Effector memory CD8-positive, alpha-beta T cell (primary cell): ENCODE measurements at places on chromosomes 2 and 18.

DNA sequence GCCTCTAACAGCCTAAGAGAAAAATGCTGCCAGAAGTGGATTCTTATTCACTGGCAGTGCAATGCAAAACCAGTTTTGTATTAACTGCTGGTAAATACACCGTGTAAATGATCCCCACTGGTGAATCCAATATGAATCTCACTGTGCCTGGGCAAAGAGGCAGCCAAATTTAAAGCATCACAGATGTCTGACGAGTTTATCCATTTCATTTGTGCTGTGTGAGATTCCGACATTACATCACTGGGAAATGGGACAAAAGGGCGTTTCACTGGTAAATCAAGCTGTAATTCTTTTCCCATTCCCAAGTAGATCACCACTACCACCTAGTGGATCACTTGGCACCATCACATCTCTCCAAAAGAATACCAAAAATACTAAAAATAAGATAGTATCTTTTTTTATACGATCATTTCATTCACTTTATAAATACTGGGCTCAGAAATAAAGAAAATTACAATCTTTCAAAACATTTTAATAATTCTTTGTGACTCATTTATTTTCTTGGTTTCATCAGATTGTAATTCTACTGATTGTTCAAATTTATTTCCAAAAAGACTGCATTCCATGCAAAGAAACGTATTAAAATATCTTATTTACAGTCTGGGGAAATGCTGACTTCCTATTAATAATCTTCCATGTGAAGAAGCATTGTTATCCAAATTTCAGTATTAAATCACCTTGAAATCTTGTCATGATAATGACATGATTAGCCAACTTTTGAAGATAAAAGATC is 125.6 kb downstream of the GRB14 start:
- no peaks in the 10 kb centered on the region for H3K4me1 ChIP-seq
- H3K27ac ChIP-seq: no peak overlapping the region
- no peak for DNase-seq

GRCh38 chr2:42493468-42494354 is at the start of gene KCNG3:
Gene KCNG3, minus strand, starts transcription at chr2:42493982. Its CDS starts 481 bp downstream, at chr2:42493501.
- H3K27ac ChIP-seq: peak within 1 kb of the TSS; percentile 85
- H3K4me3 ChIP-seq: peak within 1 kb of the TSS; percentile 86
- peaks cover 4% of the 10 kb centered on the region for H3K4me1 ChIP-seq
- H3K27me3 ChIP-seq: peaks cover 11% of the 10 kb centered on the region
- peak; percentile 35 for DNase-seq
- peaks cover 4% of the 10 kb centered on the region for H3K36me3 ChIP-seq

GRCh38 chr18:55634545-55634944 is 46.6 kb upstream of the TCF4 start:
- no peaks in the 10 kb centered on the region for H3K4me1 ChIP-seq
- H3K27ac ChIP-seq: no peak overlapping the region
- no peaks in the 10 kb centered on the region for H3K36me3 ChIP-seq
- H3K4me3 ChIP-seq: no peak overlapping the region

- no peak overlapping the region for H3K27ac ChIP-seq
- no peaks in the 10 kb centered on the region for H3K4me1 ChIP-seq
- no peak overlapping the region for H3K4me3 ChIP-seq
- no peak for DNase-seq
These were observed 234.3 kb upstream of the HS6ST1 start for GRCh38 chr2:128552806-128553551.

DNA sequence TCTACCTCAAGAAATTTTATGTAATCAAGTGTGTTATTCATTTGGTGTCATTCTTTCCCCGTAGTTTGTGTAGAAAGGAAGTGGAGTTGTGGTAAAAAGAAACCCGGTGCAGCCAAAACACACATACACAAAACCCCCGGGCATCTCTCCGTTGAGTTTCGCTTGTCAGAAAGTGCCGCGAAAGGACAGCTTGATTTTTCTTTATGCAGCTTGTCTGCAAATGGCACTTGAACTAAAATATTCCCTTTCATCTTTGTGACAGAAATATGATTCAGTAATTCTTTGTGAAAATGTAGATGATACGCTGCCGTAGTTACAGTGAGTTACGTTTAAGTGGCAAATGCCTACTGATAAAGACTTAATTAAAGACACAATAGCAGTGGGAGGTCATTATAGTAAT is 268.8 kb upstream of the SPRED2 start:
- no peaks in the 10 kb centered on the region for H3K4me1 ChIP-seq
- H3K27ac ChIP-seq: no peak overlapping the region
- H3K4me3 ChIP-seq: no peak overlapping the region
- DNase-seq: no peak
